ENCODE measurements at places on chromosomes 12 and 14. TPM values are rescaled to one million over a fixed set of nuclear protein-coding genes. Genes with fewer than 3 reads are reported as not detected.

- DNase-seq = no peak
Measured at GRCh38 chr12:116199160-116199706, 78.3 kb downstream of the MED13L start.

- DNase-seq = no peak
Measured at GRCh38 chr14:24368212-24368561, 203 bp downstream of the NFATC4 start.

Gene TMCC3
- total RNA-seq = 3.7 TPM

DNA sequence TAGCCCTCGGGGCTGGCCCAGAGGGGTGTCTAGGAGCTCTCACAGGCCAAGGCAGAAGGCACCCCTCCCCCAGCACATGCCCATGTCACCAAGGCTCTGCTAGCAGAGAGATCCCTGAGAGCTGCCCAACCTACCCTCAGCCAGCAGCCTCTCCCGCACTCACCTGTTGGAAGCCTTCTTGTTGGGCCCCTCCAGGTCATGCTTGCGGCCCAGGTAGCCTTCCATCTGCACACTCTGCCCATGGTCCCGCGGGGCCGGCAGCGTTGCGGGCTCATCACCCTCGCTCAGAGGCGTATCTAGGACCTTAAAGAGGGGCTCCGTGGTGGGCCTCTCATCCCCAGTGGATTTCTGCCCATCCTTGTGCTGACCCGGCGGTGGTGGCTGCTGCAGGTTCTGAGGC, 49.1 kb downstream of the PLEKHG3 start:
- DNase-seq = no peak

DNA sequence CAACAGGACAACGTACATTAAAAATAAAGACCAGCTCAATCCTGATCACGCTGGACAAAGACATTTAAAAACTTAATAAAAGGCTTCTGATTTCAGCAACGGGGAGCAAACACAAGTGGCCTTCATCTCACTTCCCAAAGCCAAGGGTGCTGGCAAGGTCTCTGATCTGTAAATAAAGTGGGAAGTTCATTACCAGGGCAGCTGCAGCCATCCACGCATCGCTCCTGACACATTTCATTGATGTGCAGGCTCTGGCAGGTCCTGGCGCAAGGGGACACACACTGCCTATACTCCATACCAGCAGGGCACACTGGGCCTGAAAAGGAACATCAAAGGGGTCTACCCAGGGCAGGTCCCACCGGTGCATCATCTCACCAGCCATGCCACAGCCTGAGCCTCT, 51.0 kb downstream of the VWF start:
- DNase-seq = peak; percentile 81

DNA sequence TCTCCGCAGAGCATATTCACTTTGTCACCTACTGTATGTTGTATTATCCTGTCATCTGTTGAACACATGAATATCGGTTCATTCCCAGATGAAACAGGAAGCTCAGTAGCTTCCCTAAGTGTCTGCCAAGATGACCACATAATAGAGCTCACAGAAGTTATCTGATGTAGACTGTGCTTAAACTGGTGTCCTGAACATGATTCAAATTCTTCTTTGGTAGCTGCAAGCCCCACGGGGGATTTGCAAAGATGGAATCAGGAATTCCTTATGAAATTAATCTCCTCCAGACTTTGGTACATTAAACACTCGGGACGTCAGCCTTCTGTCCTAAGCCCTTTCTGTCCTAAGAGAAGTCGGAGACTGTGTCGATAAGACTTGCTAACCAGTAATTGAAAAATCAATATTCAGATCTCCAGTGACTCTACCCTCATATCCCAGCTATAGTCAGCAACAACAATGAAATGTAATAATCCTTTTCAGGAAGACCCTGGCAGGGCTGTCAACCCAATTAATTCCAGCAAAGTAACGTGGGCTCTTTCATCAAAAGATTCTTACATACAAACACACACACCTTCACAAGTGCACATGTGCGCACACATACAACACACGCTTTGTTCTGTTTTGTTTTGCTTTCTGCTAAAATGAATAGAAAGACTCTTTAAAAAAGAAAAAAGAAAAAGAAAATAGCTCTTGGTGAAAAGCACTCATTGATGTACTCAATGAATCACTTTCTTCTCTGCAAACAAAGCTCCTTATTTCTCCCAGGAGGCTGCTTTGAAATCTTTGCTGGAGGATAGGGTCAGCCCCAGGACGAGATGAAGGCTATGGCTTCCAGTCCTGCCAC, 127.2 kb downstream of the RIMBP2 start:
- no peak for DNase-seq

Gene CLMN
- 18.4 TPM for total RNA-seq

DNA sequence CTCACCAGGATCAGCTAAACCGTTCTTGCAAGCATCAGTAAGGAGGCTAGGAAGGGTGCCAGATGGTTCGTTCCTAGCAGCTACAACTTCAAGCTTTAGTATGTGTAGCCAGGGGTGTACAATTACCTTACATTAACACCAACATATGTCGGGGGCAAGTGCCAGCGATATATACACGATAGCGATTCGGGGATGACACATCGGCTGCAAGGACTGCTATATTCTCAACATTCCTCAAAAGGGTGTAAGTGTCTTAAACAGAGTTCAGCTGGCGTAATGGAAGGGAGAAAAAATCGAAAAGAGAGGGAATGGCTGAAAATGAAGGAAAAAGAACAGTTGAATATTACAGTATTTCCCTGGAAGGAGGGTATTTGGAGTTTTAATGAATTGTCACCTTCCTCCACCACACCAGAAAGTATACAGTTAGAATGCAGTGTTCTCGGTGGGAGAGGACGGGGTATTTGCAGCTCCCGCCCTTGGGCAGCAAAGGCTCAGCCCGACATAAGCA, 545 bp downstream of the LIMA1 start:
- no peak for DNase-seq

Gene CPM
- 42.7 TPM for total RNA-seq

DNA sequence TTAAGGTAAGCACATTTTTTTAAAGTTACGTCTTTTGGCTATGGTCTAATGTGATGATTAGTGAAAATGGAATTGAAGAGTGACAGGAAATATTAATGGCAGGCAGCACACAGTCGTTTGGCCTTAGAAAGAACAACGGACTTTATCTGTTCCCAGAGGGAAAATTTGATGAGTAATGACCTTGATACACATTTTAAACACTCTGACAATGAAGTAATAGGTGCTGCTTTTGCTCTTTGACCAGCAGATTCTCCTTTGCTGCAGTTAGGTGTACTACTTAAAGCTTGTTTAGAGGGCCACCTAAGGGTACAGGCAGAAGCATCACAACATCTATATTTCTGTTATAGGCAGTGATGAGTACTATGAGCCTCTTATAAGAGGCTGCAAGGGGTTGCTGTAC, 27.1 kb upstream of the RNU6-8 start:
- no peak for DNase-seq

DNA sequence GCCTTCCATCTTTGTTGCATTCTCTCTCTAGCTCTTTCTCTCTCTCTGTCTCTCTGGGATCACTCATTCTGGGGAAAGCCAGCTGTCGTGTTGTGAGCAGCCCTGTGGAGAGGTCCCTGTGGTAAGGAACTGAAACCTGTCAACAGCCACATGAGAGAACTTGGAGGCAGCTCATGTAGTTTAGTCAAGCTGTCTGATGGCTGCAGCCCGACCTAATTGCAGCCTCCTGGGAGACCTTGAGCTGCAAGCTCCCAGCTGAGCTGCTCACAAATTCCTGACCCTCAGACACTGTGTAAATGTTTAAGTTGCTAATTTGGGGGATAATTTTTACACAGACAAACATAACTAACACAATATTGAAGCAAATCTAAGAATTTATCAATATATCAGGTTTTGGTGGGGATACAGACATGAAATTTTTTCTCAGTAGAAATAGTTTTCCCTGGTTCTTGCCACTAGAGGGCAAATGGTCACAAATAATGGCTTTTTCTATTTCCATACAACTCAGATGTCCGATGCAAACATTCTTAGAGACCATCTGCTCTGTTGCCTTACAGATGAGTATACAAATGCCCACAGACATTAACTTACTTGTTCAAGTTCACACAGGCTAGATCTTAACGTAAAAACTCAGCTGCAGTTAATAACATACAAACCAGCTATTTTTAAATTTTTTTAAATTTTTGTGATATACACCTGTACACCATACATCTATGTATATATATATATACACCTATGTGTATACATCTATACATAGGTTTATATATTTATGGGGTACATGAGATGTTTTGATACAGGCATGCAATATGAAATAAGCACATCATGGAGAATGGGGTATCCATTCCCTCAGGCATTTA, 15.5 kb upstream of the KRR1 start:
- no peak for DNase-seq

- DNase-seq = no peak
Measured at GRCh38 chr12:103817791-103818190, 23.2 kb downstream of the NT5DC3 start.

Gene PAN2
- 45.8 TPM for total RNA-seq

GRCh38 chr14:22391908-22392565, 197.0 kb downstream of the DAD1 start:
- peak; percentile 56 for DNase-seq

DNA sequence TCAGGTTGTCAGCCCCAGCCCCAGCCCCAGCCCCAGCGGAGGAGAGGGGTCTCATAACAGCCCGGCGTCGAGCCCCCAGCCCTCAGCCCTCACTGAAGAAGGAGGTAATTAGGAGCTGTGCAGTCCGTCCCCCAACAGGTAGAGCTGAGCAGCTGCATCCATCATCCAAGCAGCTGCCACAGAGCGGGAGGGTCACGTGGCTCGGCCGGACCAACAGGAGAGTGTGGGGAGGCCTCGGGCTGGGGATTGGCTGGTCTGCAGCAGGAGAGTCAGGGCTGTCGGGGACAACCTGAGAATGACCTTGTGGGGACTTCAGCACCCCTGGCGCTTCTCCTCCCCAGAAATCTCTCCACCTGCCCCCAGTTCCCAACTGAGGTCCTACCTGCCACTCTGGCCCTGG, 29.6 kb downstream of the SMUG1 start:
- no peak for DNase-seq

Gene RNFT2
- total RNA-seq = 0.09 TPM

Gene C14orf93
- total RNA-seq = 1.7 TPM

- no peak for DNase-seq
Measured at GRCh38 chr12:64760808-64761573, 1.8 kb upstream of the GNS start.

Gene ANKS1B
- total RNA-seq = 0.17 TPM

DNA sequence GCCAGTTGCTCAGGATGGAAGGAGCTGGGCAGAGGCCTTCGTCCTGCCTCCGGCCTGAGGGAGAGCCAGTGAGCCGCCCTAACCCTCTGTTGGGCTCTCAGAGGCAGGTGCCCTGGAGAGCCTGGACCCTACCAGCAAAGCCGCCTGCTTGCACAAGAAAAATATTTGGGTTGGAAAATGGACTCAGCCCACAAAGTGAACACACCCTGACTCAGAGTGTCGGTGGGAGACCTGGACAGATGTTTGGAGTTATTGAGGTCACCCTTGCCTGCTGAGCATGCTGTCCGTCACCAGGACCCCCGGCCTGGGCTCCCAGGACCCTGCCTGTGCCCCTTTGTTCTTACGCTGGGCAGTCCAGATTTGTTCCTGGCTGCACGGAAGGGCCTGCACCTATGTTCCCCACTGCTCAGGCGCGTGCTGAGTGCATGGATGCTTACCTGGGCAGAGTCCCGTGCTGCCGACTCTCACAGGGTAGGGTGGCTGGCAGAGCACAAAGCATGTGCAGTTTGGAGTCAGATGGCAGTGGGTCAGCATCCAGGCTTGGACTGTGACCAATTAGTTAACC, 22.4 kb downstream of the FAM181A start:
- DNase-seq = no peak

Gene CCDC60
- total RNA-seq = not detected

- no peak for DNase-seq
Measured at GRCh38 chr14:30054201-30054600, 126.6 kb upstream of the PRKD1 start.

GRCh38 chr14:102998393-102998792, 59.0 kb downstream of the CDC42BPB start:
- peak; percentile 25 for DNase-seq

Gene FRMD6
- total RNA-seq = 4.2 TPM

DNA sequence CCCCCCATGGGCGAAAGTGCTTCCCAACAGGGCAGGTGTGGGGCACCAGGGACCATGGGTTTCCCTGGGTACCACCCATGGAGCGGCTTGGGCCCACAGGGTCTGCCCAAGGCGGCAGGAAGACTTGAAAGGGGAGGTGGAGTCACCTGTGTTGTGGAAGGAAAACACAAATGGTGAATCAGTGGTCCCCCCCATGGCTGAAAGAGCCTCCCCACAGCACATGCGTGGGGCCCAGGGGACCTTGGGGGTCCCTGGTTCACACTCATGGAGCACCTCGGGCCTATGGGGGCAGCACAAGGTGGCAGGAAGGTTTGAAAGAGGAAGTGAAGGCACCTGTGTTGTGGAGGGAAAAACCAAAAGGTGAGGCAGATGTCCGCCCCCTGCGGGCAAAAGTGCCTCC, 581.9 kb downstream of the ALG10 start:
- no peak for DNase-seq

- no peak for DNase-seq
Measured at GRCh38 chr12:1496162-1496900, 98.0 kb downstream of the FBXL14 start.

DNA sequence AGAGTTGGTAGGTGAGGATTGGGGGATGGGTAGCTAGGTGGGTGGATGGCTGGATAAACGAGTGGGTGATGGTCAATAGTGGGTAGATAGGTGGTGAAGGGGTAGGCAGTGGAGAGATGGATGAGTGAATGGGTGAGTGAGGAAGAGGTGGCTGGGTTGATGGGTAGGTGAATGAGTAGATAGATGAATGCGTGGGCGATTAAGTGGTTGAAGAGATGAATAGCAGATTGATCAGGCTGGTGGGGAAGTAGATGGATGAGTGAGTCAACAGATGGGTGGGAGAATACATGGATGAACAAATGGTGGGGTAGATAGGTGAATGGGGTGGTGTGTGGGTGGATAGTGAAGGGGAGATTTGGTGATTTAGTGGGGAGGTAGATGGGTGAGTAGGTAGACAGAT, 51.1 kb downstream of the SYNE3 start:
- DNase-seq = no peak

DNA sequence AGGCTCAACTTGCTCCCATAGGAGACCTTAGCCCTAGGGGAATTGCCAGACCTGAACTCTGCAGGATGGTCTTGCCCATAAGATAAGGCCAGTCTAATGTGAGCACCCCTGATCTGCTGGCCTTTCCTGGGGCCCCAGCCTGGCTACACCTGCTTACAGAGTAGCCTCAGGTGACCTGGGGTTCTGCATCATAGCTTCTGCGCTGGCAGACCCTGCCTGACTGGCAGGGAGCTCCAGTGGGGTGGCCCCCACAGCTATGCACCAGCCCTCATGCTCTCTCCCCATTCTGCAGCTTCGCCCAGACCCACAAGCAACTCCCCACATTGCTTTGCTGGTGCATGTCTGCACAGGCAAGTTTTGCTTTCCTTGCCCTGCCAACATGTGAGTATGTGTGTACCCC, 371.3 kb upstream of the CLEC14A start:
- DNase-seq = no peak

DNA sequence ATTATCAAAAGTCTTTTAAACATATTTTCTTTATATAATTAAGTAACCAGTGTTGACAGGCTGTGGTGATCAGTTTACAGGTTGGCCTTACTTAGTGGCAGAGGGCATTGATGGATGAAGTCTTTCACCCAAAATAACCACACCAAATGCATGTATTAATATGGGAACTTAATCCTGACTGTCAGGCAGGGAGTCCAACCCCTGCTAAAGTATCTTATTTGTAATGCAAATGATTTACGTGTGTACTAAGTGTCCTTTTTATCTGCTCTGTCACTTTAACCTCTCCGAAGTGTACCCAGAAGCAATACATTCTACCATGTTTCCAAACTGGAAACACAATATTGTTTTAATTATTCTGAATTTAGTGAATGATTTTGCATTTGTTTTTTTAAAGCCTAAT, 1.4 kb downstream of the MYBPC1 start:
- no peak for DNase-seq

Gene TAS2R20
- 3.0 TPM for total RNA-seq
